ENCODE measurements at places on chromosomes 4 and X.

GRCh38 chr4:86398187-86398586 lies 38.3 kb upstream of the MAPK10 start:
- DNase-seq = no peak

DNA sequence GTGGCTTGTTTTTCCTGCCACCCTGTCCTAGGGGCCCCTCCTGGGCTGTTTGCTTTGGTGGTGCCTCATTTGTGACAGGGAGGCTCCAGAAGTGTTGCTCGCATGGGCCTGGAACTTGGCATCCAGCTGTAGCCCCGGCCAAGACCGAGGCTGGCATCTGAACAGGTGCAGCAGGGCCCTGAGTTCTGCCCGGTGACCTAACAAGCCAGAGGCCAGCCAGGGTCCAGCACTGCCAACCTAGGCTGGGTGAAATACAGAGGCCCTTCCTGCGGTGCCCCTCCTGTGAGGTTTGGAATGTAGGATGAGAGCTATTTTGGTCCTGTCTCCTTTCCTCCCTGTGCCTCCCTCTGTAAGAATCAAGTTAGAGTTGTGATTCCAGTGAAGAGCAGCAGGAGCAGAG lies 58.5 kb downstream of the STARD8 start:
- no peak for DNase-seq

- DNase-seq = no peak
These were observed 16.5 kb downstream of the ENPP6 start for GRCh38 chr4:184201179-184201578.

- no peak for DNase-seq
These were observed 68.3 kb downstream of the ABLIM2 start for GRCh38 chr4:8090312-8090711.

GRCh38 chrX:102832661-102833060 lies 104.4 kb upstream of the RAB40AL start:
- DNase-seq = no peak

GRCh38 chr4:151175754-151176631 lies 76.6 kb downstream of the RPS3A start:
- no peak for DNase-seq

GRCh38 chr4:20882500-20882899 lies 182.2 kb downstream of the PACRGL start:
- no peak for DNase-seq

DNA sequence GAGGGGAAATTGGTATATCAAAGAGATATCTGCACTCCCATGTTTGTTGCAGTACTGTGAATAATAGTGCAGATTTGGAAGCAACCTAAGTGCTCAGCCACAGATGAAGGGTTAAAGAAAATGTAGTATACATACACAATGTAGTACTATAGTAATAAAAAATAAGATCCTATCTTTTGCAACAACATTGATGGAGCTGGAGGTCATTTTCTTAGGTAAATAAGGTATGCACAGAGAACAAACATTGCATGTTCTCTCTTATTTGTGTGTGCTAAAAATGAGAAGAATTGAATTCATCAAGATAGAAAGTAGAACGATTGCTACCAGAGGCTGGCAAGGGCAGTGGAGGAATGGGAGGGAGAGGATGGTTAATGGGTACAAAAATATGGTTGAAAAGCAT lies 117.9 kb upstream of the TRAM1L1 start:
- no peak for DNase-seq

- no peak for DNase-seq
These were observed 7.1 kb downstream of the ATP5ME start for GRCh38 chr4:666822-667544.

GRCh38 chr4:147772056-147772455 lies 40.2 kb downstream of the ARHGAP10 start:
- DNase-seq = no peak

DNA sequence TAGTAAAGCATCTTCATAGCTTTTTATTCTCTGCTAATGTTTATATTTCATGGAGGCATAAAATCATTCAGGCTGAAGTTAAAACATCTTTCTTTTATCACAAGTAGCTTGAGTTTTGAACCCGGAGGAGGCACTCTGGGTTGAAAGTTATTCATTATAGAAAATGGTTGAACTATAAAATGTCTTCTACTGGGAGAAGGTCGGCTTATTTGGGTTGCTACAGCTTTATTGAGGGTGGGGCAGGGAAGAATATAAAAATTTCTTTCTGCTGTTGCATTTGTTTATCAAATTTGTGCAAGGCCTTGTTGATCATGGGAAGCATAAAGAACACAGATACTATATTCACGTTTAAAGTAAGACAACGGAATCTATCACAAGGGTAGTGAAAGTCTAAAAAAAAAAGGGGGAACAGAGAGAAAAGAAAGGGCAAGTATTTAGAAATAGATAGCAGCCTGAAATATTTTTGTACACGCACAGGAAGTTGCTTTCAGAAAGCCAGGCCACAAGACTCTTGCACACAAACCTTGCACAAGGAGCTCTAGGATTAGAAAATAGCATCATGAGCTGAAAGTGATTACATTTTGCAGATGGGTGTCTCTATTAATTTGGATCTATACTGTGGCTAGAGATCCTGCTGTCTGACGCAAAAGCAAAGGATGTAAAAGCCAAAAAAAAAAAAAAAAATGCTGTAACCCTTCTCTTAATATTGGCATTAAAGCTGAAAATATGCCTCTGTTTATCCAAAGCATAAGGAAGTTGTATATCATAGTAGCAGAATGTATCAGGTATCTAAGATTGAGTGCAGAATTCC lies 37.2 kb upstream of the FAM9C start:
- no peak for DNase-seq
